Activated naive CD8-positive, alpha-beta T cell treated with anti-CD3 and anti-CD28 coated beads, Interleukin-2, amount 10 ng/mL, durations not matched to agents 7 days and 5 days (primary cell): ENCODE measurements at places on chromosomes 3 and 15. TPM values are rescaled to one million over a fixed set of nuclear protein-coding genes. Genes with fewer than 3 reads are reported as not detected.

GRCh38 chr15:82870727-82871320, 61.4 kb downstream of the WHAMM start:
- no peak for DNase-seq

The SMAD6 gene
- 0.91 TPM for total RNA-seq

GRCh38 chr15:51678096-51678495, 3.2 kb upstream of the SCG3 start:
- no peak for DNase-seq

- DNase-seq: no peak
These were observed 162.4 kb upstream of the GALNT15 start for GRCh38 chr3:16012086-16012485.

The C3orf20 gene
- total RNA-seq: 0.17 TPM

DNA sequence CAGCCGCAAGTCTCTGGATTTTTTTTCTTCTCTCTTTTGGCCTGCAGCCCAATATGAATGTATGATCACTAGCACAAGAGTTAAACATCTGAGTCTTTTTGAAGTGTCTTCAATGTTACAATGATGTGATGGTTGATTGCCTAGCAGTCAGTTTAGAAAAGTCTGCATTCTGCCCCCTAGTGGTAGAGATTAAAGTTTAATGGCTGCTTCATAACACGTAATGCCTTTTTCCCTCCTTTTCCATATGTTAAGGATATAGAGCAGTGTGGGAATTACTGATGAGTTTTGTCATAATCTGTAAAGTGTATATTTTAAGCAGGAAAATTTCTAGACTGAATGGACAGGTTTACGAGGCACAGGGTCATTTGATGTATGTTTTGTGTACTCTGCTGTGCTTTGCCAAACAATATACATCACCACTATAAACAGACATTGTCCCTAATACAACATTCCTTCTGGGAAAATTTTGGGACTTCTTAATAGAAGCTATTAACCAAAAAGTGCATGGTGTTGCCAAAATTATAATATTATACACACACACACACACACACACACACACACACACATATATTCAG, 1038.5 kb upstream of the NR2F2 start:
- DNase-seq: no peak

DNA sequence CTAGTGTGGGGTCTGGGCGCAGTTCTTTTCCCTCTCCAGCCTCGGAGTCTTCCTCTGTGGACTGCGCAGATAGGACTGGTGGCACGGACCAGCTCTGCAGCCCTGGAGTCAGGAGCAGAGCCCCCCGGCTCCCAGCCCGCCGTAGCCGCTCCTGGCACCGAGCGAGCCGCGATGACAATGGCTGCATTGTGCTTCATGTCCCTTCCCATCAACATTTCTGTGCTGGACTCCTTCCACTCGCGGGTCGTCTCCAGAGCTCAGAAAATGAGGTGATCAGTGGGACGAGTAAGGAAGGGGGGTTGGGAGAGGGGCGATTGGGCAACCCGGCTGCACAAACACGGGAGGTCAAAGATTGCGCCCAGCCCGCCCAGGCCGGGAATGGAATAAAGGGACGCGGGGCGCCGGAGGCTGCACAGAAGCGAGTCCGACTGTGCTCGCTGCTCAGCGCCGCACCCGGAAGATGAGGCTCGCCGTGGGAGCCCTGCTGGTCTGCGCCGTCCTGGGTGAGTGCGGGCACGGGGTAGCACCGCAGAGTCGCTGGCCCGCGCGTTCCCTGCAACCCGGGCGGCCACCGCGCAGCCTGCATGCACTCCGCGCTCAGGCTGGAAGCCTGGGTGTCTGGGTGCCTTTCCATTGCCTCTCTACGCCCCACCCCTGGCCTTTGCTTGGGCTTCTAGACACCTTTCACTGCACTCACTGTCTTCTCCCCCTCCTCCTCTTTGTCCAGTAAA, at the start of gene TF:
Gene TF (plus strand): TSS at position 413 of the 731 bp plus-strand sequence. CDS start 48 bp downstream, at position 461.
- no peak for DNase-seq

The PLSCR2 gene
- total RNA-seq: not detected

The SLC25A26 gene
- total RNA-seq: 17.8 TPM

DNA sequence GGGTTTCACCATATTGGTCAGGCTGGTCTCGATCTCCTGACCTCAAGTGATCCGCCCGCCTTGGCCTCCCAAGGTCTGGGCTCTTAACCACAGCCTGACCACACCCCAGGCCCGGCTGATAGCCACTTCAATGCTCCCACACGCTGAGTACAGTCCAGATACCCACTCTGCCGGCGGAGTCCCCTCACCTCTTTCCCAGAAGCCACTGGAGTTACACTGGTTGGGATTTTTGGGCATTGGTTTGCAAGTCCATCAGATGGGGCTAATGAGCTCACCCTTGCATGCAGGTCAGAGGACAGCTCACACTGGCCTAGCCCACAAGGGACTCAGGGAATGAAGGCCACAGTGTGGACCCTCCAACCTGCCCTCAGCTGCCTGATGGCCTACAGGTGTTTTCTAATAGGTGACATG, 60.1 kb downstream of the IQSEC1 start:
- no peak for DNase-seq

DNA sequence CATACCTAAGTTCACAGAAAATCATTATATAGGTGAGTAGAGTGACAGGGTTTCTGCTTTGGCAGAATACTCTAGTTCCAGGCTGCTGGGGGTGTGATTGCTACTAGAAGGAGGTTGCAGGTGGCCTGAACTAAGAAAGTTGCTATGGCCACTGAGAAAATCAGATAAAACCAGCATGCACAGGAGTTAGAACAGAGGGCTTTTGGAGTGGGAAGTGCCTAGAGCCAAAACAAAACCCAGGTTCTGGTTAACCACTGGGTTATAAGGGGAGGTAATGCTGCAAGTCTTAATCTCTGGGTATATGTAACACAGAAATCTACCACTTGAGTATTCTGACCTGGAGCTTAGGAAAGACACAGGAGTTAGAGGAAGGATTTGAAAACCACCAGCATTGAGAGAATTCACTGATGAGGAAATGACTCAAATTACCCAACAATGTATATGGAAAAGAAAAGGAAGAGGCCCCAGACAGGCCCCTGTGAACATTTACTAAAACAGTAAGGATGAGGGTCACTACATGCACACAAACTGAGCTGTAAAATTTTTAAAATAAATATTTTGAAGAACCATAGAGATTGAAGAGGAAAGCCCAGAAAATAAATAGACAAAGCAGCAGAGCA, 60.0 kb downstream of the PLOD2 start:
- DNase-seq: no peak

The P2RY1 gene
- 0.28 TPM for total RNA-seq

DNA sequence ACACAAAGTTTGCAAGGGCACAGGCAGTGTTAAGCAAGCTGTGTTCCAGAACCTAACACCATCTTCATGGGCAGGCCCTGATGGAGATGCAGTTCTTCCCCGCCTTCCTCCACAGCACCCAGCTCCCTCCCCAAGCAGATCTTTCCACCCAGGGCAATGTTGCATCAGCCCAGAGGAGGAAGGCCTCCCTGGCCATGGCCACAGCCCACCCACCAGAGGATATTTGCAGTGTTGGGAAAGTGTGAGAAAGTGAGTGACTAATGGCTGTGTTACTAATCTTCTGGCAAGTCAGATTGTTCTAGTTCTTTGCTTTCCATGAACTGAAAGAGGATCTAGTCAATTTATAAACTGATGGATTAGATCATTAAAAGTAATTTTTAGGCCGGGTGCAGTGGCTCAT, 42.0 kb upstream of the ATP10A start:
- no peak for DNase-seq

DNA sequence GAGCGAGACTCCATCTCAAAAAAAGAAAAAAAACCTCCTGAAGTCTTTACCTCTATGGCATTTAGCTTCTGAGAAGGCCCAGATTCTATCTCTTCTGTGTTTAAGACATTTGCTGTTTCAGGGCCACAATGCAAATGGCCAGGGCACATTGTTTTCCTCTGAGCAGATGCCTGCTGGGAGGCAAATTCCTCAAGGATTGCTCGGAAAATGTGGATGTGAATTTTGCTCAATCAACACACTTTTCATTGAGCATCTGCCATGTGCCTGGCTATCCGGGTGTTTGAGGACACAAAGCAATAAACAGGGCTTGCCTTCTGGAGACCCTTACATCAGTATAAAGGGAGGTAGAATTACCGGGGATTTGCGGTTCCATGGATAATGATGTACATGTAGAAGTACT, 20.0 kb downstream of the TRIM71 start:
- DNase-seq: no peak

- DNase-seq: no peak
These were observed 4.3 kb upstream of the MRPS25 start for GRCh38 chr3:15069441-15069840.

DNA sequence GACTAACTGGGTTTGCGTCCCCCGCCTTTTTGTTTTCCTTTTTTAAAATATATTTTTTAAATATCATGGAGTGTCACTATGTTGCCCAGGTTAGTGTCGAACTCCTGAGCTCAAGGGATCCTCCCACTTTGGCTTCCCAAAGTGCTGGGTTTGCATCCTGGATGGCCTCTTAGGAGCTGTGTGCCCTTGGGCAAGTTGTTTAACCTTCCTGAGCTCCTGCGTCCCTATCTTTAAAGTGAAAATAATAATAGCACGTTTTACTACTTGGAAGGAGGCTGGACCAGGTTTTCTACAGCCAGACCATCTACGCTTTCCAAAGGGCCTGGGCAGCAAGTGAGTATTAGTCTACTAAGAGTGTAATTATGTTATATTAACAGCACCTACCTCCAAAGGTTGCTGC, 44.2 kb upstream of the RNU6-1 start:
- DNase-seq: no peak
